ENCODE measurements at places on chromosomes 6 and 20.

DNA sequence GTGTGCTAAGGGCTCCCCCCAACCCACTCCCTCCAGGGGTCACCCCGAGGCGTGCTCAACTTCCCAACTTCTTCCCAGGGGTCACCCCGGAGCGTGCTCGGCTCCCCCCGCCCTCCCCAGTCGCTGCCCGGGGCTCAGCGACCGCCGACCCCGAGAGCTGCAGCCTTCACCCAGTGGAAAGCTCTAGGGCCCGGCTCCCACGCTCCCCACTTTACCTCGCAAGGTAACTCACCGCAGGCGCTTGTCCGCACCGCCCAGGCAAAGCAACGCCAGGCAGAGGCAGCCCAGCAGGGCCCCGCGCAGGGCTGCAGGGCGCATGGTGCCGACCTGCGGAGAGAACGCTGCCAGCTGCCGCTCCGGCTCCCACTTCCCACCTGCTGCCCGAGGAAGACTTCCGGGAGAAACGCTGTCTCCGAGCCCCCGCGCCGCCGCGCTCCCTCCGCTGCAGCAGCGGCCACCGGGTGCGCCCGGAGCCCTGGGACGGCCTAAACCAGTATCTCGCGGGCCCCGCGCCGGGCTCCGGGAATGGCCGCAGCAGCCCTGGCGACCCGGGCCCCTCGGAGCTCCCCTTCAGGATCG is 396 bp downstream of the RNASET2 start:
- DNase-seq = no peak

GRCh38 chr20:34628026-34628425 is 48.9 kb downstream of the PIGU start:
- DNase-seq = no peak

DNA sequence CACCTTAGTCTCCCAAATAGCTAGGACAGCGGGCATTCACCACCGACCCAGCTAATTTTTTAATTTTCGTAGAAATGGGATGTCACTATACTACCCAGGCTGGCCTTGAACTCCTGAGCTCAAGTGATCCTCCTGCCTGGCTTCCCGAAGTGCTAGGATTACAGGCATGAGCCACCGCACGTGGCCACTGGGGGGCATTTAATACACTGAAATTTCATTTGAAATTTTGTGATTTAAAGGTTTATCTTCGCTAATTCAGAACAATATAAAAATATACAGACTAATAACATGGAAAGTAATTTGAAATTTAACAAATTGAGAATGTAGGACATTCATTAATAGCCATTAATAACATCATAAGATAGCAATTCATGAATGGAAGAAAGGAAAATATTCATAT is 20.5 kb upstream of the TBC1D32 start:
- DNase-seq = no peak

GRCh38 chr6:26217714-26218075 is 130.5 kb downstream of the HFE start:
- DNase-seq = no peak

DNA sequence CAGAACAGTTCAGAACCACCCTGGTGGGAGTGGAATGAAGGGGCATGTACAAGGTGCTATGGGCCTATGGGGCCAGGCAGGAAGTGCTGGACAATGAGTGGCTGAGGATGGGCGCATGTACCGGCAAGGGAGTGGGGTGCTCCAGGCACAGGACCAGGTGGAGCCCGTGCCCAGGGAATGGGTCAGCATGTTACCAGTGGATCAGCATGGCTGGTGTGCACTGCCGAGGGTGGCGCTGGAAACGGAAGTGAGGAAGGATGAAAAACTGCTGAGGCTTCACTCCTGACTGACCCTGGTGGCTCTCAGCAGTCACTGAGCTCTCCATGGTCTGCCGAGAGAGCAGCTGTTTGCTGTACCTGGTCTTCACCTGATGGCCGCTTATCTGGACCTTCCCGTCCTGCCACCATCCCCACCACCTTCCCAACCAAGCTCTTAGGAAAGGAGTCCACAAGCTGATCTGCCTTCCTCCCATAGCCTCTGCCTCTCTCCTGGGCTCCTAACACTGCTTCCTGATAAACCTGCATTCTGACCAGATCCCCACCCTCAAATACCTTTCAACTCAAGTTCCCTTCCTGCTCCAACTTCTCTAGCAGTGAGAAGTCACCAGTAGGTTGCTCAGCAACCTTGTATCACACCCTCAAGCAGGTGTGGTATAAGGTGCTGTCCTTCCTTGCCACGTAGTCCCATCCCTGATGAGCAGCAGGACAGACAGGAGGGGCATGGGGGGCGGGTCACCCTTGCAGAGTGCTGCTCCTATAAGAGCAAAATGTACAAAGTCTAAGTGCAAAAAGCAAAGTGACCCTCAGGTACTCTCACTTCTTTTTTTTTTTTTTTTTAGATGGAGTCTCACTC is 7.1 kb downstream of the UQCC2 start:
- DNase-seq = no peak

DNA sequence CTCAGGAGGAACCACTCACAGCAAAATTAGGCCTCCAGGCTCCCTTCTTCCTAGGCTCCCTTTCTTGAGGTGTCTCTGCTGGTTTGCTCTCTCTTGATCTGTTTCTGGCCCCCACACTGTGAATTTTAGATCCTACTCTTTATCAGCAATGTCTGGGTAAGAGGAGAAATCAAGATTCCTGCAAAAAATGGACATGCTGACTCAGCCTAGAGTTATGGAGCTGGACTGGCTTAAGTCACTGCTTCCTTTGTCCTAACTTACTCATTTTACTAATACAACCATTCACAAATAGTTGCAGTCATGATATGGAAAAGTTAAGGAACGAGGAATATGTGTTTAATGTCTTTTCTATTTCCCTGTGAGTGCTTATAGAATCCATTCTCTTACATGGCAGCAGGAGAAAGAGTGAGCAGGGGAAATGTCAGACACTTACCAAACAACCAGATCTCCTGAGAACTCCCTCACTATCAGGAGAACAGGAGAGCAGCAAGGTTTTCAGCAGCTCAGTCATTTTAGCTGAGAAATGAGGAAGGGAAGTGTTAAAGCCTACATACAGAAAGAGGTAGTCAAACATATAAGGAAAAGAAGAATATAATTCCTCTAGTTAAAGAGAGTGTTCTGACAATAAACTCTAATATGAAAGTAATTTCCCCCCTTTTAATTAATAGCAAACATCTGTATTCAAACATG is 160.8 kb downstream of the PDE7B start:
- DNase-seq = no peak

- no peak for DNase-seq
Measured at GRCh38 chr6:133955582-133956415, 2.8 kb downstream of the TBPL1 start.

GRCh38 chr6:84461461-84461860 is 234.0 kb upstream of the CEP162 start:
- DNase-seq = no peak

Data from frontal cortex (tissue), 4 donors.